Activated naive CD8-positive, alpha-beta T cell treated with anti-CD3 and anti-CD28 coated beads for 36 hours (primary cell): ENCODE measurements at places on chromosomes 3 and 15. TPM values are rescaled to one million over a fixed set of nuclear protein-coding genes. Genes with fewer than 3 reads are reported as not detected.

DNA sequence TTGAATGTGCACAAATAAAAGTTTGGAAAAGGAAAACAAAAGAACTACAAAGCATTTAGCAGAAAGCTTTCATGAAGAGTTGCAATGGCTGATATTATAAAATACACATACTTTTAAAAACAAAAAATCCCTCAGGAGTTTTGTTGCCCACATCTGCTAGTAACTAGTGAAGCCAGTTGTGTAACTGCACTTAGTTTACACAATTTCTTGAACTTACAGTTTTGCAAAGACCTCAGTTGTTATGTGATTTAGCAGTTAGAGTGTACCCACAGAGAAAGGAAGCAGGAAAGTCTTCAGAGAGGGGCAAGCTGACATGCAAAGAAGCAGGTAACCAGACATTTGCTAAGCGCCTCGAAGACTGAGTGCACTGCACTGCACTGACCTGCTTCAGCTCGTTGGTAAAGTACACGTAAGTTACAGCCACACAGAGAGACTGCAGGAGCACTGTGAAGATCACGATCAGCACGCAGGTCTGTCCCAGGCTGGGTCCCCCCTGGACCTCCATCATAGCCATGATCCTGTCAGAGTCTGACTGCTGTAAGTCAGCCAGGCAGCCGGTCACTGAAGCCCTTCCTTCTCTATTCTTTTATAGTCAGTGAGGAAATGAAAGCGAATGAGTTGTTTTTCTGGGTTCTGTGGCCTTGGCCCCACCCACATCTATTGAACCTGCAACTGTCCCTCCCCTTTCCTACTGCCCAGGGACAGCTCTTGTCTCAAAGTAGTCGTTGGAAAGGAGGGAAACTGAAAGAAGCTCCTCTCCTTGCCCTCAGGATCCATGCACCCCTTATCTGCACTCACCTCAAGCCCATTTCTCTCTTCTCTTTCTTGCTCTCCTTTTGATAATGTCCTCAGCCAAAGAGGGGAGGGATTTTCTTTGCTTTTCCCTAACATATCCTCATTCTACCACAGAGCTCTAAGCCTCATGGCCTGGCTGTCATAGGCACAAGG lies at the start of gene TNFSF10:
Gene TNFSF10, minus strand, starts transcription at position 560 of the 948 bp plus-strand sequence. Its CDS starts 46 bp downstream, at position 514.
- DNase-seq, result peak; percentile 73

GRCh38 chr3:193230610-193231009 lies 10.4 kb upstream of the PLAAT1 start:
- DNase-seq, result no peak

GRCh38 chr15:36331531-36332275 lies 247.7 kb upstream of the CDIN1 start:
- no peak for DNase-seq

DNA sequence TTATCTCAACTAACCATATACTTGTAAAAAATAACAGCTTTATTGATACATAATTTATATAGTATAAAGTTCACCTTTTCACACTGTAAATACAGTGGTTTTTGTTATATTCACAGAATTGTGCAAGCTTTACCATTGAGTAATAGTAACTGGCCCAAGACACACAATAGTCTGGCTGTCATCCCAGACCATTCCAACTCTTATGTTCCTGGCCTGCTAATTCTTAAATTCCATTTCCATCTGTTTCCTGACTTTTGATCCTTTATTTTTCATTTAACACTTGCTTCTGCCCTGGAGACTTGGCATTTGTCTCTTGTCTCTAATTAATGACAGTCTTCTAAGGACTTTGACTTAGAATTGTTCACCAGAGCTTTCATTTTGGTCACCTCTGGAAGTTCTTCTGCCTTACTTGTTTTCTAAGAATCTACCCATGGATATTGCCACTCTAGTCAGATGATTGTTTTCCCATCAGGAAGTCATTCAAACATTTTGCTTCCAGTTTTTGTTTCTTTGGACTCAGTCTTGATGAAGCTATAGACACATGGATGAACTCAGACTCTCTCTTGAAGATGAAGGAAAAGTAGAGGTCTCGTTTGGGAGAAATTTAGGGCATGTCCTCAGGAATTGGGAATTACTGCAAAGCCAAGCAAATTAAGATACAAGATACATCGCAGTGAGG lies 27.2 kb upstream of the PLSCR4 start:
- no peak for DNase-seq

DNA sequence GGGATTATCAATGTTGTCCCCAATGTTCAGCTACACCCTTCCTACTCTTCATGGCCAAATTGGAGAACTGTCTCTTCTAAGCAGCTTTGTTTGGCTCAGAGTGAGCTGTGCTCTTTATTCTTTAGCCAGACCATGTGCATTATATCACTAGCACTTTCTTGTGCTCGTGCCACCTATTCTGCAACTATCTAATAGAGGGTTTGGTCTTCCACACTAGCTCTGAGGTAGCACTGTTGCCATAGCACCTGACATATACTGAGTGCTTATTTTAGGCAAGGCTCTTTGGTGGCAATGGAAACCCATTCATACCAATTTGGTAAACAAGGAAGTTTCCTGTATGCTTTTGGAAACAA lies 394.3 kb upstream of the C2CD4B start:
- DNase-seq, result no peak

DNA sequence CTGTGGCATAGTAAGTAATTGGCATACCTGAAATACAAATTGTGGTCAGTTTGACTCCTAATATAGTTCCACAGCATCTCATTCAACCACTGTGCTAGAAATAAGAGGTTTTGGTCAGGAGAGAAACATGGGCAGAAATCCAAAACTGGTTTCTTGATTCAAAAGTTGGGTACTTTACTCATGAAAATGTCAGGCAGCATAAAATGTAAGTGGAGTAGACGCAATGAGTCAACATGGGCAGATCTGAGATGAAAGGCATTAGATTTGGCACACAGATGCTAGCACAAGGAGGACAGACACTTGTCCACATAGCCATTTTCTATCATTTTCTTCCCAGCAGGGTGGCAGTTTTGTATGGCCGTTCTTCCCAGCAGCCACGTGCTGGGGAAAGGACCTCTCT lies 255.8 kb upstream of the CDIN1 start:
- DNase-seq, result no peak

DNA sequence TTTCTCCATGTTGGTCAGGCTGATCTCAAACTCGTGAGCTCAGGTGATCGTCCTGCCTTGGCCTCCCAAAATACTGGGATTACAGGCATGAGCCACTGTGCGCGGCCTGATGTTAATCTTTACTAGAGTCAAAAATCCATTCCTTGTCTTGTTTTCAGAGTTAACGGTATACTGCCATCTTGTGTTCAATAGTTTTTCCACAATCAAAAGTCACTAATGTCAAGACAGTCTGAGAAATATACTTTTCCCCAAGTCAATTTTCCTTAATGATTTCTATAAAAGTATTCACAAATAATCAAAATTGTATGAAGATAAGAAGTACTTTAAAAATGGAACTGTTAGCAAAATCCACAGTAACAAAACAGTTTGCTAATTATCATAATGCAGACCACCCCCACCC lies 8.5 kb downstream of the CRBN start:
- DNase-seq, result no peak

- no peak for DNase-seq
Measured at GRCh38 chr3:70832089-70832833, 519.8 kb upstream of the MDFIC2 start.

DNA sequence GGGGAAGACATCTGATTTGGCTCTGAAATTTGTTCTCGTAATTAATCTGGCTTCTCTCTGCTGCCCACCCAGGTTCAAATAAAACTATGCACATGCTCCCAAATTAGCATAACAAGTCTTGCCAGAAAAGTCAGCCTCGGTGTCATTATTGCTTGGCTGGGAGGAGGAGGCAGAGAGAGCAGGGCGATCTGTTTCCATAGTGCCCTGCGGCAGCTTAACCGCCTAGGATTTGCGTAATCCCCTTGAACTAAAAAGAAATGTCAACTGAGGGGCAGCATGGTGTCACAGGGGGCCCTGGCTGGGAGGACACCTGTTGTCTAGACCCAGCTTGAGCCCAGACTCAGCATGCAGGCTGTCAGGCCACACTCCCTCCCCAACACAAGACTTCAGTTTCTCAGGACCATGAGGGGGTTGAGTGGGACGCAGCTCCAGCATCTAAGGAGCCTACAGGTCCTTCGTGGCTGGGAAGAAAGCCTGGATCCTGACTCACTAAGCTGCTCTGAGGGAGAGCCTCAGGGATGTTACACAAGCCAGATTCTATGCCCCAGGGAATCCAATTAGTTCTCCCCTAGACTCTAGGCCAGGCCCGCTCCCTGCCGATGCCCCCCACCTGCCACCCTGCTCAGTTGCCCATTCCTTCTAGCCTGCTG lies 17.3 kb downstream of the MRPS11 start:
- DNase-seq, result no peak

GRCh38 chr3:171480526-171480925 lies 20.3 kb upstream of the TNIK start:
- peak; percentile 17 for DNase-seq

DNA sequence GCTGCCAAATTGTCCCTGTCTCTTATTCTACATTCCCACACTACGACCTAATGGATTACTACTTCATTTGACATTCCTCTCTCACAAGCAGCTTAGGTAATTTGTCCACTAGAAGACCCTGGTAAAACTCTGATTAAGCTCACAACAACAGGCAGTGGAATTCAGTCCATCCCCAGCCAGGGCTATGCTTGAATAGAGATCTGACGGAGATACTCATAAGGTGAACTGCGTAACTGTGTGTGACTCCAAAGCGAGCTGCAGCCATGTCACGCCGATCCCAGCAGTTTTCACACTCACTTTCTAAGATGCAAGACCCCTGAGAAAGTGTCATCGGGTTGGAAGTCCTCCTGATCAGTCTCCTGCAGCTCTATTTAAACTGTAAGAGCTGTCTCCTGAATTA lies 25.7 kb upstream of the ROBO2 start:
- no peak for DNase-seq

GRCh38 chr3:25843332-25843731 lies 53.4 kb downstream of the OXSM start:
- no peak for DNase-seq

DNA sequence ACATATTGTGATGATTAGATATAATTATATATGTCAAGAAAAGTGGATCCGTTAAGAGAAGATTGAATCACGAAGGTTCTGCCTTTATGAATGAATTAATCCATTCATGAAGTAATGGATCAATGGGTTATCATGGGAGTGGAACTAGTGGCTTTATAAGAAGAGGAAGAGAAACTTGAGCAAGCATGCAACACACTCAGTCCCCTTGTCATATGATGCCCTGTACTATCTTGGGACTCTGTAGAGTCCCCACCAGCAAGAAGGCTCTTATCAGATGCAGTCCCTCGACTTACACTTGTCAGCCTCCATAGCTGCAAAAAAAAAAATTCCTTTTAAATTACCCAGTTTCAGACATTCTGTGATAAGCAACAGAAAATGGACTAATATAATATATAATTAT lies 301.9 kb downstream of the RAP2B start:
- no peak for DNase-seq

- DNase-seq, result no peak
Measured at GRCh38 chr15:75208501-75209288, 7.0 kb downstream of the C15orf39 start.

GRCh38 chr3:134693226-134693625 lies 42.4 kb upstream of the KY start:
- no peak for DNase-seq

DNA sequence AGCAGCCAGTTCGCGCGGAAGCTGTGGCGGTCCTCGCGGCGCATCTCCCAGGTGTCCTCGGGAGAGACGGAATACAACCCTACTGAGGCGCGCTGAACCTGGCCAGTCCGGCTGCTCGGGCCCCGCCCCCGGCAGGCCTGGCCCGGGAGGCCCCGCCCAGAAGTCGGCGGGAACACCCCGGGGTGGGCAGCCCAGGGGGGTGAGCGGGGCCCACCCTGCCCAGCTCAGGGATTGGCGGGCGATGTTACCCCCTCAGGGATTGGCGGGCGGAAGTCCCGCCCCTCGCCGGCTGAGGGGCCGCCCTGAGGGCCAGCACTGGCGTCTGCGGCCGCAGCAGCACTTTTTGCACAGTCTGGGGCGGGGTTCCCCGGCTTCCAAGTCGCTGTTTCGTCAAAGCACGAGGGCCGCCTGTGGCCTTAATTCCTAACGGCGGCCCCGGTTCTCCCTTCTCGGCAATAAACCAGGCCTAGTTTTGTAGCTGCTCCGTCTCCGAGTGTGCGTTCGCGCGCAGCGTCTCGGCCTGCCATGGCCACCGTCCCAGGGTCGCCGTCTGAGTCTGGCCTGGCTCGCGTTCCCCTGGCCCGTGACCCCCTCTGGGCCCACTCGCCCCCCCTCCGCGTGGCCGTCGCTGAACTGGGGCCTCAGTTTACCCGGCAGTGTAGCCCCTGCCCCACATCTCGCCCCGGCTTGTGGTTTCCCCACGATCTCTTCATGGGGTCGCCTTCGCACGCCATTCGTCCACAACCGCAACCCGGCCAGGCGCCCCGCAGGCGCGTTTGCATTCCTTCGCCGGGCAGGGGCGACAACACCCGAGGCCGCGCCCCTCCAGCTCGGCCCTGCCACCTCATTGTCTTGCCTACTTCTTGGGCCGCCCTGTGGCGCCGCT lies 30.0 kb downstream of the NBEAL2 start:
- DNase-seq, result peak; percentile 93

GRCh38 chr3:142636664-142637063 lies 40.5 kb downstream of the PLS1 start:
- DNase-seq, result no peak

- no peak for DNase-seq
Measured at GRCh38 chr3:134373271-134374104, 759 bp downstream of the AMOTL2 start.

- peak; percentile 13 for DNase-seq
Measured at GRCh38 chr3:157174290-157174648, 14.3 kb upstream of the CCNL1 start.

DNA sequence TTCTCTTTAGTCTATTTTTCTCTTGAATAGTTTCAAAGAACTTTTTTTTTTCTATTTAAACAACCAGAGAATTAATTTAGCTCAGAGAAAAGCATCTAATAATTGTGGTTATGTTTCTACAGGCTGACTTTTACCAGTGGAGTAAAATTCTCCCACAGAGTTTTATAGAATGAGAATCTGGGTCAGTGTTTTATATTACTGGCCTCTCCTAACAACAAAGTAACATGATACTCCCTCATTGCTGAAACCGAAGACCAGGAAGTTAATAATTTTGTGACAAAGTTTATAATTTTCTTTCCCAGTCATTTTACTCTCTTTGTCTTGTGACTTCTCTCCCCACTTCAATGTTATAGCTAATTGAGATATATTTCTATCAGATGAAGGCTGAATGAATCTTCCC lies 946.9 kb downstream of the EPHA3 start:
- DNase-seq, result no peak

DNA sequence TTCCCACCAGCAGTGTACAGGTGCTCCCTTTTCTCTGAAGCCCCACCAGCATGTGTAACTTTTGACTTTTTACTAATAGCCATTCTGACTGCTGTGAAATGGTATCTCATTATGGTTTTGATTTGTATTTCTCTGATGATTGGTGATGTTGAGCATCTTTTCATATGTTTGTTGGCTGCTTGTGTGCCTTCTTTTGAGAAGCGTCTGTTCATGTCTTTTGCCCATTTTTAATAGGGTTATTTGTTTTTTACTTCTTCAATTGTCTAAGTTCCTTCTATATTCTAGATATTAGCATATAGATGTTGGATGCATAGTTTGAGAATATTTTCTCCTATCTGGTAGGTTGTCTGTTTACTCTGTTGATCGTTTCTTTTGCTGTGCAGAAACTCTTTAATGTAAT lies 14.6 kb downstream of the ACTC1 start:
- DNase-seq, result no peak

- no peak for DNase-seq
Measured at GRCh38 chr3:108091498-108092250, 843 bp upstream of the CD47 start.

Gene HRH1
- total RNA-seq, result 0.06 TPM

Gene TLR9
- total RNA-seq, result 0.85 TPM

Gene SLC15A2
- 1.5 TPM for total RNA-seq

Gene IL17RB
- not detected for total RNA-seq

Gene ECE2
- total RNA-seq, result not detected

Gene CLDN11
- total RNA-seq, result not detected

Gene CFAP20DC
- total RNA-seq, result 1.6 TPM

Gene PTPN23
- total RNA-seq, result 30.3 TPM
